ENCODE measurements at places on chromosomes 4 and X. TPM values are rescaled to one million over a fixed set of nuclear protein-coding genes. Genes with fewer than 3 reads are reported as not detected.

Gene ARMCX1
- total RNA-seq, result 19.9 TPM

DNA sequence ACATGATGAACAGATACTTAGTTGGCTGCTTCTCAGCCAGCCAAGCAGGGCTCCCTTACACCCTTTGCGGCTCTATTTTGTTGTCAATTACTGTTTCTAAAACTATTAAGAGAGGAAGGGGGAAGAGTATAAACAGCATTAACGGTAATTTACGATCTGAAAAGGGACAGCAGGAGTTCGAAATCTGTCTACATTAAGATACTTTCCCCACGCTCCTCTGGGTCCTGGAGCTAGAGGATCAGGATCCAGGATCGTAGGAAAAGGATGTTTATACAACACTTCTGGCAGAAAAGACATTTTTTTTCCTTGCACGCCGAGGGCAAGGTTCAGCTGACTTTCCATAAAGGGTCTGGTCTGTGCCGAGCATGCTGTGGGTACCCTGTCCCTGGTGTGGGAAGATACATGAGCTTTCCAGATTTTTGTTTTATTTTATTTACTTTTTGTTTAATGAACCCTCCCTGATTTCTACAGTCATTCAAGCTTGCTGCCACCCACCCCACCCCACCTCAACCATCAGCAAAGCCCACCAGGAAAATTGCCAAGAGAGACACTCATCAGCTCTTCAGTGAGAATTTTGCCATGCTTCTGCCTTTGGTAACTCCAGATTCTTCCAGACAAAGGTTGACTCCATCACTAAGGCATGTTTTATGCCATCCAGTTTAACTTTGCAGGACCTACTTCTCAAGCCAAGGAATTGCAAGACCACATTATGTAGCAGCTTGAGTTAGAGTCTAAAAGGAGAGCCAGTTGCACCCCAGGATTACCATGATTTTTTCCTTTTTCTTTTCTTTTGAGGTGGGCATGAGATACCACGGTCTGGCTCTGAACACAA lies 188.1 kb downstream of the QDPR start:
- no peak for DNase-seq

GRCh38 chrX:100717363-100717762 lies 14.6 kb downstream of the SYTL4 start:
- DNase-seq, result no peak

Gene TMSB15A
- under 0.01 TPM for total RNA-seq

Gene SLC49A3
- 5.9 TPM for total RNA-seq

Gene PNMA3
- total RNA-seq, result 2.2 TPM

Gene SPANXD
- not detected for total RNA-seq

DNA sequence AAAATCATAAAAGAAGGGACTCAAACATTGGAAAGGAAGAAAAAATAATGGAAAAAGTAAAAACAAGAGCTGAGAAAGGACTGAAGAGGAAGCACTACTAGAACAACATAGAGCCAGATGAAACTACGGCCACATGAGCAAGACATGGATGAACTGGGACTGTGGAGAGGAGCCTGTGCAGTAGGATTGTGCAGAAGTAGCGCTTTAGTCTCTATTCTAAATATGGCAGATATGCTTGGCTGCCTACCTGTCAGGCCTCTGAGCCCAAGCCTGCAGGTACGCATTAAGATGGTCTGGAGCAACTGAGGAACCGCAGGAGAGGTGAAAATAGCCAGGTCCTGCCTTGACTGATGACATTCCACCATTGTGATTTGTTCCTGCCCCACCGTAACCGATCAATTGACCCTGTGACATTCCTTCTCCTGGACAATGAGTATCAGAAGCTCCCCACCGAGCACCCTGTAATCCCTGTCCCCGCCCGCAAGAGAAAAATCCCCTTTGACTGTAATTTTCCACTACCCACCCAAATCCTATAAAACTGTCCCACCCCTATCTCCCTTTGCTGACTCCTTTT lies 154.3 kb downstream of the CAMK2D start:
- no peak for DNase-seq

- peak; percentile 18 for DNase-seq
Observed at GRCh38 chr4:15547392-15547791, 77.7 kb downstream of the CC2D2A start.

DNA sequence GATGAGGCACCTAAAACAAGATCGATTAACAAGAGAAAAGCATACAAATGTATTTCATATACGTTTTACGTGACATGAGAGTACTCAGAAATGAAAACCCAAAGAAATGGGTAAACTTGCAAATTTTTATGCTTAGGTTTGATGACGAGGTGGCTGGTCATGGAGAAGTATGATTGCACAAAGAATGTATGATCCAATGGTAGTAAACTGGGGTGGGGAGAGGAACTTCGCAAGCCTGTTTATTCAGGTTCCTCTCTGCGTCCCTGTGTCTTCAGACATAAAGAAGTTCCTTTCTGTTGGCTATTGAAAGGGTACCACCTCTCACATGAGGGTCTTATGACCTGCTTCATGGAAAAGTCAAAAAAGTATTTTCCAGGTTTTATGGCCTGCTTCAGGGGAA lies 309.2 kb downstream of the BCOR start:
- no peak for DNase-seq

Gene DDX53
- total RNA-seq, result not detected

DNA sequence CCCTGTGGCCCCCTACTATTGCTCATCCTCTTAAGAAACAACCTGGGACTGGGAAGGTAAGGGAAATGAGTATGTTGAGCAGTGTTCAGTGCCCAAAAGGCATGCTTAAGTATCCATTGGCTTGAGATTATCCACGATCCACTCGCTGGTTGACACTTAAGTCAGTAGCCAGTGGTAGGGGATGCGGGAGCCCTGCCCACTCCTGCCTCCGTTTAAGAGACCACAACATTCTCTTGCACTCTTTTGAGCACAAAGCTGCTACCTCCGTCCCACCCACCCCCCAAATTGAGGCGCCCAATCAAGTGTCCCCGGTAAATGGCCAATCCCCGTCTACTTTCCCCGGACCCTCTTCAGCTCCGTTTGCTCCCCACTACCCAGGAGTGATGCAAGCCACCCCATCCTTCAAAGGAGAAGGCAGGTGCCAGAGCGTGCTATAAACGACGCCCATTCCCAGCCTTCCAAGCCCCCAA lies 25.0 kb downstream of the UTP14A start:
- no peak for DNase-seq

GRCh38 chrX:23048806-23049573 lies 49.2 kb downstream of the DDX53 start:
- DNase-seq, result no peak

GRCh38 chrX:9337046-9337445 lies 127.8 kb upstream of the TBL1X start:
- DNase-seq, result no peak

Gene EMCN
- 1.3 TPM for total RNA-seq

Gene CTBP1
- total RNA-seq, result 626 TPM

DNA sequence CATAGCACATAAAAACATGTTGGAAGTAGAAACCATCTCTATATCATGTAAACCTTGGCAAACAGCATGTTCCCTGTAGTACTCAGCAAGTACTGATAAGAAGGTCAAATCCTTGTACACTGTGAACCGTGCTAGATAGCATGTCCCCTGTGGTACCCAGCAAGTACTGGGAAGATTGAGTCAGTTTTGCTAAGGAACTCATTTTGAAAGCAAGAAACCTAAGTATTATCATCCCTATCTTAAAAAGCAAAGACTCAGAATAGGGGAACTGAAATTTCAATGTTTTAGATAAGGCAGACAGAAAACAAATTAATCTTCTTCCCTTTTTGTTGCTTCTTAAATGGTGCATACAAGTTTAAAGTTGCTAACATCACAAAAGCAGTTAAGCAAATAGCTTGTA lies 180.2 kb downstream of the RBM46 start:
- DNase-seq, result no peak

DNA sequence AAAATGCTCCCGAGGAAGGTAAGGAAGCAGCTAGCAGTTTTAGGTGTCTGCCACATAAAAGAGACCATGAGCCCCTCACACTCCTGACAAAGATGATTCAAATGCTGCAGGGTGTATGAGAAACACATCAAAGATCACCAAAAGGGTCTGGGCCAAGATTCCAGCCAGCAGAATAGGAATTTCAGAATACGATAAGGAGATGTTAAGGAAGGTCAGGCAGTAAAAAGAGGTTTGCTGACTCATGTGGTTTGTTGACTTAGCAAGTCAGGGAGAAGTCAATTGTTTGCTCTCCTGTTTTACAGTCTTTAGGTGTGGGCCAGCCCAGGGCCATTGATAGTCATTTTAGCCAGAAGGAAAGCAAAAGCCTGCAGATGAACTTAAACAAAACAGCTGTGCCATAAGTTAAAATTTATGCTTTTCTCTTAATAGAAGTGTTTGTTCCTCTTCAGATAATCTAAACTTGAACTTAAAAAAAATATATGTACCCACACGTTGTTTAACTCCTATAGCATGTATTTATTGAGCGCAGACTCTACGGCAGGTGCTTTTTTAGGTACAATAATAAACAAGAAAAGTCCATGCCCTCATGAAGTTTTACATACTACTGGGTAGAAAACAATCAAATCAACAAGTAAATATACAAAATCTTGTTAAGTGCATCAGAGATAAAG lies 115.6 kb downstream of the CAMK2D start:
- DNase-seq, result no peak

Gene HERC5
- total RNA-seq, result 6.5 TPM

DNA sequence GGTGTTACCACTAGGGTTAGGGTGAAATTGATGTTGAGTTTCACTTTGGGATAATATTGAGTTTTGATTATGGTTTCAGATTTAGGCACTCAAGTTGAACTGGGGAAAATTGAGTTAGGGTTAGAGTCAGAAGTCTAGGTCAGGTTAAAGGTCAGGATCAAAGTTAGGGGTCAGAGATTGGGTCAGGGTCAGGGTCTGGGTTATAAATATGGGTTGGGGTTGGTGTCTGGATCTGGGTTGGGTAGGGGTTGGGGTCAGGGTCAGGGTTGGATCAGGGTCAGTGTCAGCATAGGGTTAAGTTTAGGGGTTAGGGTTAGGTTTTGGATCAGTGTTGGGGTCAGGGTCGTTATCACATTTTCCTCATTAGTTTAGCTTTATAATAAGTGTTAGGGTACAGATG lies 42.7 kb upstream of the IL9R start:
- no peak for DNase-seq
